ENCODE measurements at places on chromosomes 11 and 22.

GRCh38 chr11:132802947-132803346, 729.4 kb downstream of the OPCML start:
- no peak for DNase-seq

DNA sequence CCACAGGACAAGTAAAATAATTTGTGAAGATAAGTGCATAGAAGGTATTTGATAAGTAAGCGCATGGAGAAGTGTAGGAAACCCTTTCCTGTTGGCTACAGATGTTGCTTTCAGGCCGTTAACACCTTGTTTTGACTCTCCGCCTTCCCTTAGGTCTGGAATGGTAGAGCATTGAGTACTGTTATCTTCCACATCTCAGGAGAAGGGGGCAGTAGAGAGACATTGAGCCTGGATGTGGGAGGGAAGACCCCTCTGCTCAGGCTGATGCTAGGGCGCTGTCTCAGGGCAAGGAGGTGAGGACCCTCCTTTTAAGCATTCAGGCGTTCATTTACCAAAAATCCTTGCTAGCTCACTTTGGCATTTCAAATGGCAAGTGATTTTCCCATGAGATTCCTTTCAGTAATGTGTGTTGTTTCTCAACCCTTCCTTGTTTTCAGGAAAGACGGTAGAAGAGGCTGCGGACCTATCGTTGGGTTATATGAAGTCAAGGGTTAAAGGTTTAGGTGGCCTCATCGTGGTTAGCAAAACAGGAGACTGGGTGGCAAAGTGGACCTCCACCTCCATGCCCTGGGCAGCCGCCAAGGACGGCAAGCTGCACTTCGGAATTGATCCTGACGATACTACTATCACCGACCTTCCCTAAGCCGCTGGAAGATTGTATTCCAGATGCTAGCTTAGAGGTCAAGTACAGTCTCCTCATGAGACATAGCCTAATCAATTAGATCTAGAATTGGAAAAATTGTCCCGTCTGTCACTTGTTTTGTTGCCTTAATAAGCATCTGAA, 27.0 kb upstream of the SCGB1A1 start:
- no peak for DNase-seq

GRCh38 chr11:112321501-112322172, 61.0 kb upstream of the PLET1 start:
- peak; percentile 79 for DNase-seq

GRCh38 chr11:121869478-121869877, 246.5 kb downstream of the BLID start:
- no peak for DNase-seq

GRCh38 chr11:19474211-19474610, 233.5 kb upstream of the E2F8 start:
- DNase-seq = no peak

- DNase-seq = no peak
These were observed 1684.7 kb upstream of the RAG2 start for GRCh38 chr11:38282718-38283117.

- DNase-seq = no peak
These were observed 231.0 kb downstream of the DDX10 start for GRCh38 chr11:108895579-108896480.

DNA sequence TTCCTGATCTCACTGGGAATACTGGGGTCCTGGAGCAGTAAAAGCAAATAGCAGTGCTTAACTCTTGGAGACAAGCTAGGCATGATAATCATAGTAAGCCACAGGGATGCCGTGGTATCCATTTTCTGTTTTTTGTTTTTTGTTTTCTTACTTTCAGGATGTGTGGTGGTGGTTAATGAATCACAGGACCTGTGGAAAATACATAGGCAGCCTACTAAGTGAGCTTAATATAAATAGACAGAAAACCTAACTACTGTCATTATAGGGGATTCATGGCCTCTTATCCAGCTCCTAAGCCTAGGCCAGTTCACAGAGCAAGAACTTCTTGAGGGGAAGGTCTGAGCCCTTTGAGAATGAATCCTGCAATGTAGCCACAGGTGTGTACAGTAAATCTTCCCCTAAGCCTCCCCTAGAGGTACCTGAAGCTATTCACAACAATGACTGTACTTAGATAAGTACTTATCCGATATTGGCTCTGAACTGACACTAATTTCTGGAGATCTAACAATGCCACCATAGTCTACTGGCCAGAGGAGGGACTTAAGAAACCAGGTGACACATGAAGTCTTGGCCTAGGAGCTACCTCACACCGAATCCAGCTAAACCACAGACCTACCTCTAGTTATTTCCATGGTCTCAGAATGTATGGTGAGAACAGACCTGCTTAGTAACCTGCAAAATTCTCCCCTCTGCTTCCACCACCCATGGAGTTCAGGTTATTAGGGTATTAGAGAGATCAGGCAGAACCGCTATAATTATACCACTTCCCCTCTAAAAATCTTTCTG, 83.6 kb downstream of the ENTHD1 start:
- DNase-seq = no peak

DNA sequence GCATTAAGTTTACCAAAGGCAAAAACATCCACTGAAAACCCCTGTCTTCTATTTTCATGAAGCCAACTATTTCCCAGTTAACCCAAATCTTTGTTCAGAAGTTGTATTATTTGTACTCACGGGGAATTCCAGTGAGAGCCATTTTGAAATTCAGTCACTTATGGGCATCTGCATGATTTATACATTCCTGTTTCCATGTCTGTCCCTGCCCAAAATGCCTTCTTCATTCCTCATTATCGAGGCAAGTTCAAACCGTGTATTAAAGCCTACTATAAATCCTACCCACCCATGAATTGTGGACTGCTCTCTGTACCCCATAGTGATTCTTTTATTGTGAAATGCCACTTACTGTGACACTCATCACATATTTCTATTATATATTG, 772.7 kb downstream of the DLG2 start:
- DNase-seq = no peak

- DNase-seq = no peak
These were observed 5.5 kb upstream of the P2RY6 start for GRCh38 chr11:73266646-73267020.

- peak; percentile 65 for DNase-seq
These were observed 14.6 kb downstream of the ARHGEF17 start for GRCh38 chr11:73322382-73323306.

- DNase-seq = no peak
These were observed 9.9 kb upstream of the APOBEC3A start for GRCh38 chr22:38947321-38948140.

GRCh38 chr11:71144010-71144409, 108.4 kb downstream of the SHANK2 start:
- no peak for DNase-seq

DNA sequence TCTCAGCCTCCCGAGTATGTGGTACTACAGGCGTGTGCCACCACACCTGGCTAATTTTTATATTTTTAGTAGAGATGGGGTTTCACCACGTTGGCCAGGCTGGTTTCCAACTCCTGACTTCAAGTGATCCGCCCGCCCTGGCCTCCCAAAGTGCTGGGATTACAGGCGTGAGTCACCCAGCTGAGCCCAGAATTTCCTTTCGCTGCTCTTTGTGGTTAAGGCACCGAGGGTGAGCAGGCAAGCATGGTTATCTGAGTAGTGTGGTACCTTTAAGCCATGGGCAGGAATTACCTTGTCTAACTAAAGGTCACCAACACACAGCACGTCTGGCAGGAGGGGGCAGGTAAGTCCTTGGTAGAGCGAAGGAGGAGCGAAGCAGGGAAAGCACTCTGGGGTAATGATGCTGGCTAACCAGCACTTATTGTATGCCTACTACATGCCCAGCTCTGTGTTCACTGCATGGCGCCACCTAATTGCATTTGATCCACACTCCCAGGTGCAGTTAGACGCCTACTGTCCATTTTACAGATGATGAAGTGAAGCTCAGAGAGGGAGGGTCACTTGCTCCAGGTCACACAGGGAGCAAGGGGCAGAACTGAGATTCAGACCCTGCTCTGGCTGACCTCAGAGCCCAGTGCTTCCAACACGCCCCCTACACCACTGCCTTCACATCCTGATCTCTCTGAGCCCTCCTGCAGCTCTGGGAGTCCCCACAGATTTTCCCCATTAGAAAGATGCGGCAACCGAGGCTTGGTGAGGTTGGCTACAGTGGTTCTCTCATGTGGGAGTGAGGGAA, 45.7 kb downstream of the TRIOBP start:
- no peak for DNase-seq

DNA sequence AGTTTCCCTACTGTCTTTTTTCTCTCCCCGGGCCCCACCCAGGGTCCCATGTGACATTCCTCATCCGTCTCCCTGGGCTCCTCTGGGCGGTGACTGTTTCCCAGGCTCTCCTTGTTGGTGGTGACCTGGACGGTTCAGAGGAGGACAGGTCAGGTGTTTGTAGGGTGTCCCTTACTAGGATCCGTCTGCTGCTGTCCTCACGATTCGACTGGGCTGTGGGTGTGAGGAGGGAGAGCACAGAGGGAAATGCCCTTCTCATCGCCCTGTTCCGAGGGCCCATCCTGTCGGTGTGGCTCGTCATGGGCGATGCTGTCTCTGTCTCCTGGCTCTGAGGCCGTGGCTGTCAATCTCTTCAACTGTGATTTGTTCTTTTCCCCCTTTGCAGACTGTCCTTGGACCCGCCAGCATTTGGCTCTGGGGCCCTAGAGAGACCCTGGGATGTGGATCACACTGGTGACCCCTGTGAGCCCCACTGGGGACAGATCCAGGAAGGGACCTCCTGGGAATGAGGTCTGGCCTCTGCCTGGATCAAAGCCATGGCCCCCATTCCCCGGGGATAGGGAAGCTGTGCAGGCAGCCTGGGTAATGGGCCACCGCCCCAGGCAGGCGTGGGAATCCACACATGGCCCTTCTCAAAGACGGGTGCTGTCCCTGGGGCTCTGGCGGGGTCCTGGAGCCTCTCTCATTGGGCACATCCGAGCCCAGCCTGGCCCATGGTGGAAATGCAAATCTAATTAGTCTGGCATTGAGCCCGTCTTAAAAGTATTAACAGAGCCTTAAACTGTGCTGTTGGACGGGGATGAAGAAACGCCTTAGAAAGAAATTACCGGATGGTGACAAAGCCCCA, 46.8 kb upstream of the KCNQ1OT1 start:
- DNase-seq = no peak

GRCh38 chr11:115263799-115264656, 240.2 kb downstream of the CADM1 start:
- DNase-seq = peak; percentile 72

- no peak for DNase-seq
These were observed 4.0 kb downstream of the VWCE start for GRCh38 chr11:61290905-61291690.

GRCh38 chr22:26852176-26852575, 194.8 kb downstream of the MIAT start:
- no peak for DNase-seq

DNA sequence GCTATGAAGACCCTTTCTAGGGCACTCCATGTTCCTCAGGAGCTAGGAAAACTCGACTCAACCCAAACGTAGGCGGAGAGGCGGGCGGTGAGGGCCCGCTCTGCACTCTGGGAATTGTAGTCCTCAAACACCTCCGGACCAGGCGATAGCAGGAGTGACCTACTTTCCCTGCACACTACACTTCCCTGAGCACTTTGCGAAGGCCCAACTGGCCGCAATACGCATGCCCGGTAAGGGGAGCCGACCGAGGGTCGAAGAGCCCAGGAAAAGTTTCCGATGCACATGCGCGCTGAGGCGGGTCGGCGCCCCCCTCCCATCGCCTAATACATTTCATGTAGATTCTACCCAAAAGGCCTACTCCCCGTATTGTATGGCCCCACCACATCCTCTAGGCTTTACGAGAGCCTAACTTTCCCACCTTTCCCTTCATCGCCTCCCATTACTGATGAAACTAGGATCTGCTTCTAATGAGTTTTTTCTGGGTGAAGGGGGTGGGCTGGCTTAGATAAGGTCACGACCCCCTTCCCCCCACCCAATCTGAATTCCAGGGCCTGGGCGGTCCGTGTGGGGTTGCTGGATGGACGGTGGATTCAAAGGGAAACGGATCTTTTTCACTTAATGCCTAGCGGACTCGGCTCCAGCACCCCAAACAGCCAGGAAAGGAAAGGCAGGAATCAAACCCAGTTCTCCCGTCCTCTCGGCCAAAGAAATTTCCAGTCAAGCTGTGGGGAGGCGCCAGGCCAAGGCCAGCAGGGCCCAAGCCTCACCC, 2.1 kb downstream of the TOB2 start:
- peak; percentile 97 for DNase-seq

GRCh38 chr11:38254913-38255312, 1656.9 kb upstream of the RAG2 start:
- DNase-seq = no peak

GRCh38 chr11:78952890-78953289, 378.2 kb upstream of the NARS2 start:
- peak; percentile 43 for DNase-seq

GRCh38 chr11:4433856-4434255, 15.2 kb upstream of the OR52K2 start:
- no peak for DNase-seq

Measured in NCI-H1092 treated with DMSO at 0.1 percent for 48 hours (cell line).